Cerebellar cortex (tissue), 1 donor: ENCODE measurements at places on chromosomes 6 and 20.

DNA sequence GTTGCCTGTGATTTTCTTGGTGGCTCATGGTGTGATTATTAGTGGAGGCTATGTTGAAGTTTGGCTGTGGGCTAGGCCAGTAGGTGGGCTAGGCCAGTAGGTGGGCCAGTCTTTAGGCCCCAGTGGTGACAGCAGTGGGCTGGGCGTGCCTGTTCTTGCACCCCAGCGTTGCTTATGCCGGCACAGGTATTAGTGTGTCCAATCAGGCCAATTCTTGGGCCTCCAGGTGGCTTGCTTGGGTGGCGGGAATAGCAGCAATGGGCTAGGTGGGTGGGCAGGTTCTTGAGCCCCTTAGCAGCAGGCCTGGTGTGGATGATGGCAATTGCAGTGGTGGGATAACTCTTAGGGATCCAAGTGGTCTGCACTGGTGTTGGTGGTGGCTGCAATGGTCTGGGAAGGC, 22.9 kb downstream of the GJA10 start:
- no peak for DNase-seq

DNA sequence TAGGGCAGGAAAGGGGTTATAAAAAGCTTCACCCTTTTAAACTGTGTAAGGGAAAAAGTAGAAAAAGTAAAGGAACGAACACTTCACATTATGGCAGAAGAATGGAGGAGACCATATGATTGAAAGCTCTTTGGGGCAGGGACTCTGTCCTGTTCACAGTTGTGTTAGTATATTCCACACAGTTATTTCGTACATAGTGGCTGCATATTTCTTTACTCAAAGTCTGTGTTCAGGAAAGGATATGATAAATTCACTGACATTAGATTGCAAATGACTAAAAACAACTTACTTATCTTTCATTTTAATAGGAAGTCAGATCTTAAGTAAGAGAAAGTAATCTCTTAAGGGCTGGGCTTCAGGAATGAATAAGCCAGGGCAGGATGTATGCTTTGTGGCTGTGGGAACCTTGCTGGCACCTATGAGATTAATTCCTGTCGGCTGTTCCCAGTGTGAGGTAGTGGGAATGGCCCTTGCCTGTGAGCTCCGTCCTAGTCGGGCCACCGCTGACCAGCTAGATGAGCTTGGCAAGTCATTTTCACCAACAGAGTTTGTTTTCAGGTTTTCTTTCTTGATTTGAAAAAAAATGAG, 11.2 kb downstream of the PPP1R14C start:
- no peak for DNase-seq

GRCh38 chr20:6665161-6665560, 102.3 kb upstream of the BMP2 start:
- DNase-seq: no peak

- no peak for DNase-seq
Measured at GRCh38 chr6:143963158-143963919, 44.7 kb downstream of the PLAGL1 start.

- no peak for DNase-seq
Measured at GRCh38 chr6:15464211-15464725, 198.6 kb downstream of the DTNBP1 start.

DNA sequence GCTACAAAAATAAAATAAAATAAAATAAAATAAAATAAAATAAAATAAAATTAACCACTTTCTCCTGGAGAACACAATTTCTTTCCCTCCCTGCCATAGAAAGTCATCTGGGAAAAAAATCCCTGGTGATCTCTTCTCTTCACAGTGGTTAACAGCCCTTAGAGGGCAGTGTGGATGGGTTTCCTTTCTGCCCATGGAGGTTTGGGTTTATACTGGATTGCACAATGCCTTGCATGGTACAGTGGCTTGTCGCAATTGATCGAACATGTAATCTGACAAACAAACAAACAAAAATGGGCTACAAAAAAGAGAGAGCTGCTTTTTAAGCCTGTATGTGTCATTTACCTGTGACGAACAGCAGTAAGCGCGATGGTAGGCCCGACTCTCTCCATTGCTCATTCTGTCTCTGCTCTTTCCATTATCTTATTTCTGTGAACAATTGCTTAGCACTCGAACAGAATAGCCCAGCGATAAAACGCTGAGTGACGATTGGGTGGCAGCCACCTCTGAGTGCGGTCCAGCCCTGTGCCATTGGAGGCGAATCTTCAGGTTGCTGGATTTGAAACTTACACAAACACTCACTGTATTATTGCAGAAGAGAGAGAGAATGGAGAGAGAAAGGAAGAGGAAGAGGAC, 166.1 kb downstream of the CD83 start:
- no peak for DNase-seq

- DNase-seq: peak; percentile 47
Measured at GRCh38 chr6:32666420-32667300, at the start of gene HLA-DQB1. HLA-DQB1 (minus strand) TSS chr6:32666657; CDS start chr6:32666607, 50 bp downstream.

GRCh38 chr20:11091511-11091910, 417.7 kb upstream of the JAG1 start:
- no peak for DNase-seq

- no peak for DNase-seq
Measured at GRCh38 chr20:44415833-44416715, 59.6 kb upstream of the TTPAL start.

GRCh38 chr6:39416026-39416425, 93.5 kb upstream of the KCNK16 start:
- no peak for DNase-seq

DNA sequence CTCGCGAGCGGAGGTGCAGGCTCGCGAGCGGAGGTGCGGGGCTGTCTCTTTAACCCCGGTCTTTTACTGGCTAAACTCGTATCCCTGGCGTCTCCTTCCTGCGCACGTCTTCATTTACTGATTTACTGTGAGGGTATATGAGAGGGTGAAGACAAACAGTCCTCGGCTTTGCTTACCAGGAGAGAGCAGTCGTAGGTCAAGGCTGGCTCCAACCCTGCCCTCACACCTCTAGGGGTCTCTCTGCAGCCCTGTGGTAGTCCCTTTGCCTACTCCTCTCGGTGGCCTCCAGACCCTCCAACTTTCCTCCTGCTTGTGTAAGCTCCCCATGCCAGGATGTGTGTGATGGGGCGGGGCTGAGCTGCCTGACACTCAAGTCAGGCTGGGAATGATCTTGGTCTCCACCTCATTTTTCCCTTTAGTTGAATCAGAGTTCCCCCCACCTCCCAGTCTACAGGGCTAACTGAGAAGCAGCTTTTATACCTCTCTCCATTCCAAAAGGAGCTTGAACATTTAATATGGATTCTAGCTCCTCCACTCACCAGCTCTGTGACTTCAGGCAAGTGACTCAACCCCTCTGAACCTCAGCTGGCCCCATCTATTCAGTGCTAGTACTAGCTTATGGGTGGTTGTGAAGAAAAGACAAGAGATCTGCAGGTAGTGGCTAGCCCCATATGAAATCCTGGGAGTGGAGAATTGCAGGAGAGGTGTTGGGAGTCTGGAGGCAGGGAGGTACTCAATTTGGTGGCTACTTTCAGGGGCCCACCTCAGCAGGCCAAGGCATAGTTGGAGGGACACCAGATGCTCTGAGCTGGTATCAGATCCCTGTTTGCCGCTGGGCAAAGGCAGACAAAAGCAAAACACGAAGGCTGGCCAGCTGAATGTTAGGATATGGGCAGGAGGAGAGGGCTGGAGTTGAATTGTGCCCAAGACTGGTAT, 902 bp downstream of the SLC29A1 start:
- peak; percentile 63 for DNase-seq

DNA sequence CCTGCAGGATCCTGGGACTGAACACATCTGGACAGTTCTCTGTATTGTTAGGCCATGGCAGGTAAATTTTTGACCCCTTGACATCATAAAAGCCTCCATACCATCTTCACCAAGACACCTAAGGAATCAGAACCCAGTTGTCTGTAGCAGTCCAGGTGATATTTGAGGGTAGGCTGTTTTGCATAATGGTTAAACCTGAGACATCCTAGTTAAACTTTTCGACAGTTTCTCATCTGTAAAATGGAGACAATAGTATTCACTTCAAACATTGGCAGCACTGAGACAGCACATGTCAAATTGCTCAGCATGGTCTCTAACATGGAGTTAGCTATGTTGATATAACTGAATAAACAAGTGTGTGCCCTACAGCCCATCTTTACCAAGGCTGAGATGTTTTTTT, 24.8 kb downstream of the C6orf62 start:
- no peak for DNase-seq

DNA sequence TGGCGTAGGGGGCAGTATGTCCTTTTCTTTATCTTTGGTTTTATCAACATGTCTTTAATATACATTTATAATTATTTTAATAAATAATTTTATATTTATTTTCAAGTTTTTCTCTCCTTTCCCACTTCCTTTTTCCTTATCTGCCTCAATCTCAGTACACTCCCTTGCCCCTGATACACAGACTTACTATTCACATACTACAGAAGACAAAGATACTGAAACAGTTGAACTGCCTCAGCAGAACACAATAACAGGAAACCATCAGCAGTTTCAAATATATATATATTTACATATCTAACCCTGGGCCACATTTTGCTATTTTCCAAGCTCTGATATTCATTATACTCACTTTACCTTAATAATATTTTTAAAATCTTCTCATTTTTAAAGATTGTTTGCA, 19.8 kb downstream of the IBTK start:
- DNase-seq: no peak

DNA sequence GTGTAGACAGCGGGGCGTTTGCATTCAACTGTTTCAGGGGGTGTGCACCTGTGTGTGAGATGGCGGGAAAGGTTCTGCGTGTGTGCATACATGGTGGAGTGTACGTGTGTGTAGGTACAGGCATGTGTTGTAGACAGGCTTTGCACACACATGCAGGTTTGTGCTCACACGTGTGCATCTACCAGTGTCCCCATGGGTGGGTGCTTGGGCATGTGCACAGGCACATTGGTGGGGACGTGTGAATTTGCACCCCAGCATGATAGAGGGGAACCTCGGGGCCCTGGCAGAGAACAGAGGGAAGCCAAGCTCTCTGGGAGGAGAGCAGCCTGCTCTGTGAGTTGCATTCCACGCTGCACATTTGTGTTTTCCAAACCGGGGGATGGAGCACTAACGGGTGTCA, 250.2 kb downstream of the PREX1 start:
- no peak for DNase-seq

- DNase-seq: peak; percentile 39
Measured at GRCh38 chr6:89818977-89819335, 638 bp downstream of the MDN1 start.

DNA sequence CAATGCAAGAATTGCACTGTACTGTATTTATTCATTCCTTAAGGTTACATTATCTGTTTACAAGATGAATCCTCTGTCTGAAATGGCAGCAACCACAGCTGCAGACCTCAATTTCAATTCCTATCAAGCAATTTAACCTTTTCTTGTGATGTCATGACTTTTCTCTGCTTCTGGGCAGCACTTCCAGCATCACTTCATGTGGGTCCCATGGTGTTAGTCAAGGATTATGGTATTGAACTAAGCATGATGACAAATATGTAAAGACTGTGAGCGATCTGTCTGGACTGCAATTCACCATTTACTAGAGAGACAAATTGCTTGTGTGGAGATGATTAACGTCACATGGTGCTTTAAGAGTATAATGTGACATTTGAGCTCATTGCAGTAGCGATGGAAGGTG, 90.5 kb upstream of the CCN2 start:
- no peak for DNase-seq

DNA sequence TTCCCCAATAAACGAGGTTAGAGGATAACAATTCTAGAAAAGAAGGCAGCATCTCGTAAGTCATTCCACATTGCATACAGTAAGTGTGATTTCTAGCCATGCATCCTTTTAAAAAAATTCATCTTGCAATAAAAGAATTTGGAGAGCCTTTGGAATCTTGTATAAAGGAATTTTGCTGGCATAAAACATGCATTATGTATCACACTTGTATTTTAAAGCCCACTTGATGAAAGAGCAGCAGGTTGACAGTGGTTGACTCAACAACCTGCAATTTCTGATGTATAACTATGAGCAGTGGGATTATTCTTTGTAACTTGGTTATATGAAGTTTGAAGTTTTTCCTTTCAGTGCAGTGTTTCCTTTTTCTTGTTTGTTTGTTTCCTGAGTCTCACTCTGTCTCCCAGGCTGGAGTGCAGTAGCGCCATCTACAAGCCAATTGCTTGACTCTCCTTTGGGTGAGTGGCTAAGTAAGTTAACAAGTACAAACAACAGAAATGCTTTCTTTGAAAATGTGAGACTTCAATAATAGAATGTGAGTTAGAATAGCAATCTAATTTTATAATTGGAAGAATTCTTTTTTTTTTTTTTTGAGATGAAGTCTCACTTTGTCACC, 39.9 kb downstream of the JARID2 start:
- DNase-seq: no peak

DNA sequence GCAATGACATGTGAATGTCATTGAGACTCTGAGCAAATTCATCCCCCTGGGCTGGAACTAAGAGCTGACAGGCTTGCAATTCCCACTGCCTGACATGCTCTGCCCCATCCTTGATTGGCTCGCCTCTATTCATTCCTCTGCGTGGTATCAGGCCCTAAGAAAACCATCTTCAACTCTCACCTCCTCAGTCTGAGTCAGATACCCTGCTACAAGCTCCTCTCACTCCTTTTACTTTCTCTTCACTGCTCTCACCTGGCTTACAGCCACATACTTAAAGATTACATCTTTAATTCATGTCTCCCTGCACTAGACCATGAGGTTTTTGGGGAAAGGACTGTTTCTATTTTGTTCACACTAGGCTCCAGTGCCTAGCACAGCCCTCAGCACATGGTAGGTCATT, 131.6 kb downstream of the KIF6 start:
- no peak for DNase-seq

DNA sequence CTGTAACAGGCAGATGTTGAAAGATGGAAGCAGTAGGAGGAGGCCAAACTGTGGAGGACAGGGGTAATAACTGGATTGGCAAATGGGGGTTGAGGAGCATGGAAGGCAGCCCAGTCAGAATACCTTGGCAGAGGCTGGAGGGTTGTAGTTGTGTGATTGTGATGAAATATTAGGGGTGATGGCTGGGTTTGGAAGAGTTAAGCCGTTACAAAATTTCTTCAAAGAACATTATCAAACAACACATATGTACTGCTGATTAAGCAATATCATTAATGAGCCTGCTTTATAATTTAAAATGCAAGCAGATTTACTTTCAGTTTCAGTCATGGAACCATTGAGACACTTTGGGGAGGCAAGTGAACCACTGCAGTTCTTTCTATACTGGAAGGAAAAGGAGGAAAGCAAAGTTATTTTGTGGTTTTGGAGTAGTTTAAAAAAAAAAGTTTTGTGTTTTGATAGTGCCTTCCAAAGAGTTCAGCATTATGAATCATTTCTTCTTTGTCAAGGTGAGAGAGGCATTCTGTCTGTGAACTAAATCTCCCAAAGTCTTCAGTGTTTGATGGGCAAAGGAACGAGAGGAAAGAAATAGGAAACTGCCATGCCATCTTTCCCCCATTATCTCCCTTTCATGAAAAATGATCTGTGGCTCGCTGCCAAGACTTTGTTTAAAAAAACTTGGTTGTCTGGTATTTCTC, 20.7 kb downstream of the FOXO3 start:
- DNase-seq: no peak

DNA sequence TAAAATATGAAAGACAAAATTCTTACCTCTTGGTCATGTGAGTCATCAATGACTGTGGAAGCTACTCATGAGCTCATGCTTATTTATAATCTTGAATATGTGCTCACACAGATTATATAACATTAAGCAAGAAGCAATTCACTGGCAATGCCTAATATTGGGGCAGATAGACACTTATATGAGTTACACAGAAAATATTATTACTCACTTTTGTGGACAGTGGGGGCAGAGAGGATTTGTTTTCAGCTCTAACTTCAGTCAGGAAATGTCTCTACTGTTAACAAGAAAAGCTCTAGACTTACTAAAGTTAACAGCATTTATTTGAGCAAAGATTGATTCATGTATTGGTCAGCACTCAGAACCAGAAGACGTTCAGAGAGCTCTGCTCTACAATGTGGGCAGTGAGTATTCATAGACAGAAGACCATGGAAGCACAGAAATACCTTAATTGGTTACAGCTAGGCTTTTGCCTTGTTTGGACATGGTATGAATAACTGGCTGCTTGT, 85.8 kb upstream of the AHI1 start:
- DNase-seq: no peak
